Fibroblast of the conjunctiva (primary cell): ENCODE measurements at places on chromosomes 7 and 10.
A peak's percentile ranks its signal among the peaks of the same experiment; 100 is the strongest.

DNA sequence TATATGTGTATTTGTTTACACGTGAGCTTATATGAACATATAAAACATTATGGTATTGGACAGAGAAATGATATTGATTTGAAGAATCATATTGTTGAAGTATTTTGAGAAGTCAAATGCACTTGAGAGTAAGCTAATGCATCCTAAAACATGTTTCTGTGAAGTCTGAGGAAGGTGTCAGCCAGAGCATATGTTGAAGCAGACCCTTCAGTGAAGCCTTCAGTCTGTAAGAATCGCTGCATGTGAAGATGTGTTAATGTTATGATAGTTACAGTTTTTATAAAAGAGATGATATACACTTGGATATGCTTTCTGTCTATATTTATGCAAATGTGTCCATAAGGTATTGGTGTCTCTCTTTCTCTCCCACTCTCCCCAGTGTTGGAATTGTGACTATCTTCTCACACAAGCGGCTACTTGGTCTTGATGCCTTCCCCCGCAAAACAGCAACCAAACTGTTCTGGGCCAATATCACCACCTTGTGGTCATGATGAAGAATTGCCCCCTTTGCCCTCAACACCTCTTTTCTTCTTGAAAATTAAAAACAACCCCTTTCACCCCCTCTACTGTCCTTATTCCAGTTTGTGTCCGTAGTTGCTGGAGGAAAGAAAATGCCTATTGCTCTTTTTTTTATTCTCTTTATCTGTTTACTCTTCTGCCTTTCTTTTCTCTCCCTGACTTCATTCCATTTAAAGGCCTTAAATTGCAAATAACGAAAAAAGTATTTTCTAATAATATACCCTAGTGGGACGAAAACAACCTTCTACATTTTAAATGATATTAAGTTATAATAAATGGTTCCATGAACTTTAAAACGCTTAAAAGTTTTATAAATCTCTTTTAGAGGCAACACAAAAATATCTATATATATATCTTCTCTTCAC is 64.9 kb downstream of the IKZF1 start:
- no peak for DNase-seq

DNA sequence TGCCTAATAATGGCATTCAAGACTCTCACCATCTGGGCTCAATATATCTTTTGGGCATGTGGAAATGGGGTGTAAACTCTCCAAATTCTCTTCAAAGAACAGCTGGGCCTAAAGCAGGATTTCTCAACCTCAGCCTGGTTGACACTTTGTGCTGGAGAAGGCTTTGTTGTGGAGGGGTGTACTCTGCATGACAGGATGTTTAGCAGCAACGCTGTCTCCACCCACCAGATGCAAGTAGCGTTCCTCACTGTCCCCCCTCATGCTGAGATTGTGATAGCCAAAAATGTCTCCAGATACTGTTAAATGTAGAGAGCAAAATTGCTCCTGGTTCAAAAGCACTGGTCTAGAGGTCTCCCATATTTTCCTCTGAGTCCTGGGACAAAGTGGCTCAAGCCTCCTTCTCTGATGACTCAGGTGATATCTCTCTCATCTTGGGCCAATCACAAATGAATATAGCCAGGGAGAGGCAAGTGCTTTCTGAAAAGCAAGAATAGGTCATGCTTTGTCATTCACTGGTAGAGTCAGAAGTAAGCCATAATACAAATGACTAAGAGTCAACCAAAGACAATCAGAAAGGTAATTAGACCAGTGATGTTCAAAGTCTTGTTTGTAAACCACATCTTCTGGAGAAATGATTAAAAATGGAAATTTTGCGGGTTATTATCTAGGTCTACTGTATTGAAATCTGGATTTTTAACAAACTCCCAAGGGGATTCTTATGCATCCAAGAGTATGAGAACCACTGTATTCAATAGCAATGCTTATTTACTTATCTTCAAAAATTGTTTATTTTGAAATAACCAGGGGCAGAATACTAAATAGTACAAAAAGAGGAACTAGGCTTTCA is 330.8 kb downstream of the PTEN start:
- no peak for DNase-seq

DNA sequence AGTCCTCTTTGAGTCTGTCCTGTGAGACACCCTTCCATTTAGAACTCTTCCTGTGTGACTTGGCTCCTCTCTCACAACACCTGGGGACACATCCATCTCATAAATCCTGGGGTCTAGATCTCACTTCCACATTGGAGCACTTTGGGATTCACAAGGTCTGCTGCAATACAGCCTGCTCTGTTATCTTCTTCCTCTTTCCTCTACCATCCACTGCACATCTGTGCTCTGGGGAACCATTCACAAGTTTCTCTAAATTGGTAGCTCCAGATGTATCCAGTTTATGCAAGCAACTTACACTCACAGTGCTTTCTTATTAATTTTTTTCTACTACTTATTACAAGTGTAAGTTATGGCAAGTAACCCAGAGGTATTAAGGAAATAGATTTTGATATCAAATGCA is 5.5 kb upstream of the FIGNL1 start:
- no peak for DNase-seq

DNA sequence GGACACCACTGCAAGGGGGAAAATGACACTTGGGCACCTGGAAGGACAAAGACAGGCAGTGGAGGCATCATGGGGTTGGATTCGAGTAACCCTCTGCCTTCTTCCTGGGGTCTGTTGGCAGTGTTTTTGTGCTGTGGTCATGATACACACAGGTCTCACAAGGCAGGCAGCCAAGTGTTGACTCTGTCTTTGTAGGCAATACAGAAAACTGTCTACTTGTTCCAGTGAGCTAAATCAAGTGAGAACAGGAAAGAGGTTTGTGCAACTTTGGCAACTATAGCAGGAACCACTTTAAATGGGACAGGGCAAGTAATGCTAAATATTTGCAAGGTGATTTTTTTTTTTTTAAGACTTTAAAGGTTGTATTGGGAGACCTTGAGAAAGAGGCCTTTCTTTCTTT is 578.6 kb upstream of the GALNT17 start:
- DNase-seq = no peak

- no peak for DNase-seq
Observed at GRCh38 chr10:12448340-12448728, 99.0 kb downstream of the CAMK1D start.

DNA sequence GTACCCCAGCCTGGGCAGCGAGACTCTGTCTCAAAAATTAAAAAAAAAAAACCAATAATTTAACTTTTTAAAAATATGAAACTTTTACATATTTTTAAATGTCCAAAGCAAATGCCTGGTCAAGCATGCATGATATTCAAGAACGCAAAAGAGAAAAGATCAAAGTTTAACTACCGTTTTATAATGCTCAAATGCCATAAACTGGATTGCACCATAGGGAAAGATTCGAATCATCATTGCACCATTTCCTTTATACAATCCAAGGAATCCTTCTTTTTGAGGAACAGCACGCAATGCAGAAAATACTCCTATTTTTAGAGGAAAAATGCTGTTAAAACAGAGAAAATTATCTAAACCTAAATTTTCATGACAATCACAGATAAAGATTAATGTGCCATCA is 20.9 kb downstream of the SLC25A16 start:
- no peak for DNase-seq

GRCh38 chr7:132164558-132165125 is 411.6 kb downstream of the PLXNA4 start:
- no peak for DNase-seq

GRCh38 chr7:43390576-43390975 is 192.3 kb upstream of the STK17A start:
- DNase-seq = no peak

GRCh38 chr7:12646139-12646538 is 41.3 kb upstream of the ARL4A start:
- no peak for DNase-seq

DNA sequence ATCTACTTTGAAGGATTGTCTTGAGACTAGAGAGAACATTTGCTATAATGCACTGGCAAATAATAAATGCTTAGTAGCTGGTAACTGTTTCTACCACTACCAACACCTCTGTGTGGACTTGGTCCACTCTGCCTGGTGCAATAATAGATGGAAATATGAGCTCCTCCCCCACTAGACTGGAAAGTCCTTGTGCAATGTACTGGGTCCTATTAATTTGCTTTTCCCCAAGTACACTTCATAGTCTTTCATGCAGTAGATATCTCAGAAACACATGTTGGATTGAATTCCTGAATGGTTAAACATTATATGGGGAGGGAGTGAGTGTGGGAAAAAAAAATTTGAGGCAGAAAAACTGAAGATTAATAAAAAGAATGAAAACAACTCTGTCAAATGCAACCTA is 119.3 kb downstream of the C10orf90 start:
- DNase-seq = no peak

- no peak for DNase-seq
Observed at GRCh38 chr10:103921750-103922195, 3.8 kb upstream of the STN1 start.

- no peak for DNase-seq
Observed at GRCh38 chr10:21891439-21891838, 112.1 kb downstream of the DNAJC1 start.

DNA sequence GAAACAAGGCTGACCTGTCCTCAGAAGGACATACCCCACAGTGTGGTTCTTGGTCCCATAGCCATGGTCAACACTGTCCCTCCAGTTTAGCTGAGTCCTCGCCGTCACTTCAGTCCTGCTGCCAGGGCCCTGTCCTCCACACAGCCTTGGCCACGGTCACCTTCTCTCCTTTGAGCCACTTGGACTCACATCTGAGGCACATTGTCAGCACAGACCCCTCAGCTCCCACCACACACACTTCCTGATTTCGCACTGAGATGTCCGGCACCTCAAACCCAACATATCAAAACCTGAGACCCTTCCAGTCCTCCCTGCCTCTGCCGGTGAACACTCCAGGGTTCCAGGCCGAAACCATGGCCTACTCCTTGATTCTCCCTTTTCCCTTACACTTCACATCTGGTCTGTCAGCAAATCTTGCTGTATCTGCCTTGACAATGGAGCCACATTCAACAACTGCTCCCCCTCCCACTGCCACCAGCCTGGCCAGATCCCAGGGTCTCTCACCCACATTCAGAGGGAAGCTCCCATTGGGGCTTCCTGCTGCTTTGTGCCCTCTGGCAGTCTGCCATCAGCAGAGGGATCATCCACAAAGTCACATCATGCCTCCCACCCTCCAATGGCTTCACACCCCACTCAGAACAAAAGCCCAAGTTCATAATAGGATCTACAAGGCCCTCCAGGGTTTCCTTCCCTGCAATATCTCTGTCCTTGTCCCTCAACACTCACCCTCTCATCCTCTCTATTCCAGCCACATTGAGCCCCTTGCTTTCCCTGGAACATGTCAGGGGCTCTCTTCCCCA is 219.6 kb upstream of the SHH start:
- DNase-seq = no peak

DNA sequence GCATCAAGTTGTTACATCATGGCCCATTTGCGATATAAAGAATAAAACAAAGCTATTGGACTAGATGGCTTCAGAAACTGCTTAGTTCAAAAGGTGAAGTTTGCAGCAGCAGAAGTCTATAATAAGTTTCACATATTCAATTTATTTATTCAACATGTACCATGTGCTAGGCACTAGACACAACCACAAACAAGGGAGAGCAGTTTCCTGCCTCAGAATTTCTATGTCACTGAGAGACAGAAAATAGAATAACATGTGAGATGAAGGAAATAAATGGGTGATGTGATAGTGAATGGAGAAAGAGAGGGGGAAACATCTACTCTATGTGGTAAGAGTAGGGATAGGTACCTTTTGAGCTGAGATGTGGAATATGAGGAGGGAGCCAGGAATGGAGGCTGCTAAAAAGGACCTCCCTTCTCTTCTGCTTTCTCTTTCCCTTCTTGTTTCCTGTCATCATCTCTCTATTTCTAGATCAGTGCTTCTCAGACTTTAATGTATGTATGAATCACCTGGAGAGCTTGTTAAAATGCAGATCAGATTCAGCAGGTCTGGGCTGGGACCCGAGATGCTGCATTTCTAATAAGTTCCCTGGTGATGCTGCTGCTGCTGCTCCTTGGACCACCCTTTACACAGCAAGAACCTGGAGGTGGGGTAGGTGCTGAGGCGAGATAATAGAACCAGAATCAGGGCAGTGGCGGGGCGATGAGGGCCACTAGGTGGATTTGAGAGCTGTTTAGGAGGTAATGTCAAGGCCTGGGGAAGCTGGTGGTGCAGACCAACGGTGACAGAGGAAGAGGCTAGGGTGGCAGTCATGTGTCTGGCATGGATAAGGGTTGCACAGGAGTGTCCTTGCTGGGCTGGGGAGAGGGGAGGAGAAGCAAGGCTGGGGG is 13.7 kb upstream of the INMT start:
- DNase-seq = no peak

DNA sequence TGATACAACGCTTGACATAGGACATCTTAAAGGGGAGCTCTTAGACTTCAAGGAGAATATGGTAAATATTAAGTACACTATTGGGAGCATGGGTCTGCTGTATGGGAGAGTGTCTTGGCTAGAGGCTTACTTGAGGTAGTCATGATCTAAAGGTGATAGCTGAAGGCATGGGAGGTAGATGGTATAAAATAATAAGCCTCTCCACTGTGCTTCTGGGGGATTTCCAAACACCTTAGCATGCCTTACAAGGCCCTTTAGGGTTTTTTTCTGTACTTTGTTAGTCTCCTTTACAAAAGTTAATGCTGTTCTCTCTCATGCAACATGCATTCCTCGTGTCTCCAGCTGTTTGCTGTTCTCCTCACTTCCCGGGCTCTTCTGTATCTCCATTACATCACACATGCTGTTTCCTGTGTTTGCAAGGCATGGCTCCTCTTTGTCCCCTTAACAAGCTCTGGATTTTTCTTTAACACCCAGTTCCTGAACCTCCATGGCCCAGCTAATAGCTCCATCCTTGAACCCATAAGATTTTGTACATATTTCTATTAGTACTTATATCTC is 449.7 kb downstream of the AUTS2 start:
- no peak for DNase-seq

DNA sequence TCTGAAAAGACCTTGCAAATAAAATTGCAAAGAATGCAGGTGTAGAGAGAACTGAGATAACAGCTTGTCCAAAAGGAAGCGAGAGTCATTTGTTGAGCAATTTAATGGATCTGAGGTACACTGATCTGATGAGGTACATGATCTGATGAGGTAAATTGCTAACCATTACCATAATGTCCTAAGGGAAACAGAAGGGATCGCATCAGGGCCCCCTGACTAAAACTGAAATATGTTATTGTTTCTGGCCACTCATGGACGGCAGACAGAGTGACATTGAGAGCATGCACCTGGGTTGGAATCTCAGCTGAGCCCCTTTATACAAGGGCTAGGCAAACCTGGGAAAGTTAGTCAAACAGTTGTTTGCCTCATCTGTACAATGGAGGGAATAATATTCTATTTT is 15.8 kb upstream of the PAPSS2 start:
- DNase-seq = no peak

GRCh38 chr7:43118313-43118712 is 5.9 kb downstream of the HECW1 start:
- no peak for DNase-seq

DNA sequence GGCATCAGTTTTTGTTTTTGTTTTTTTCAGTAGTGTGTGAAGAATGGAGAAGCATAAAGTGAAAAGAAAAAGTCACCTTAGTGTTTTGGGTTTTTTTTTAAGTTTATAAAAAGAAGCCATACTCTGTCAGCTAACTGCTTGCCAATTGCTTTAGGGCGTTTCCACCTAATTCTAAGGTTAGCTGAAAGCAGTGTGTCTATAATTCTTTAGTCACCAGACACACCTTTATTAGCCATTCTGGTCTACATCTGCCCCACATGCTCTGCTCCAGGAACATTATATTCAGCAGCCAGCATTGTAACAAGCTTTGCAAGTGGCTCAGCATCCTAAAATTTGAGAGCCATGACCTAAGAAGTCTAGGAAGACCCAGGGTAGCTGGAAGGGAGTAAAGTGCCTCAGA is 14.1 kb upstream of the SLC16A12 start:
- DNase-seq = no peak

GRCh38 chr7:40608321-40609075 is 473.7 kb downstream of the SUGCT start:
- peak; percentile 18 for DNase-seq
